ENCODE measurements at places on chromosomes 2 and 18.

GRCh38 chr18:58520969-58521368, 107.9 kb downstream of the ALPK2 start:
- DNase-seq = no peak

GRCh38 chr2:236908439-236909192, 177.1 kb upstream of the COPS8 start:
- no peak for DNase-seq

DNA sequence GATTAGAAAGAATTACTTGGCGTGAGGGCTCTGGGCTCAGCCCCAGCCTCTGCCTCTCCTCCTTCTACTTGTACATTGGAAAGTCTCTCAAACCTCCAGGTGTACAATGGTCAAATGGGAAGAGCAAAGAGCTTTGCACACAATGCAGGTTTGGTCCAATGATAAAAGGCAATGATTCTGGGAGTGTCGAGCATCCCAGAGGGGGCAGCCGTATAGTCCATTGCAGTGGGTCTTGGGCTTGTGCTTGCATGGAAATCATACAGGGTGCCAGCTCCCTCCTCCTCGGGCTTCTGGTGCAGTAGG, 98.0 kb upstream of the NCK2 start:
- DNase-seq = no peak

GRCh38 chr2:11990576-11990975, 244.1 kb downstream of the LPIN1 start:
- no peak for DNase-seq

DNA sequence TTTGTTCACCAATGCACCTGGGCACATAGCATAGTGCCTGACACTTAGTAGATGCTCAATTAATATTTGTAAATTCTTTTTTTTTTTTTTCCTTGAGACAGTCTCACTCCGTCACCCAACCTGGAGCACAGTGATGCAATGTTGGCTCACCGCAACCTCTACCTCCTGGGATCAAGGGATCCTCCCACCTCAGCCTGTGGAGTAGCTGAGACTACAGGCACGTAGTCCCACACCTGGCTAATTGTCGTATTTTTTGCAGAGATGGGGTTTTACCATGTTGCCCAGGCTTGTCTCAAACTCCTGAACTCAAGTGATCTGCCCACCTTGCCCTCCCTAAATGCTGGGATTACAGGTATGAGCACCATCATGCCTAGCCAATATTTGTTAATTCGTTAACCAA, 23.2 kb upstream of the LPIN2 start:
- no peak for DNase-seq

DNA sequence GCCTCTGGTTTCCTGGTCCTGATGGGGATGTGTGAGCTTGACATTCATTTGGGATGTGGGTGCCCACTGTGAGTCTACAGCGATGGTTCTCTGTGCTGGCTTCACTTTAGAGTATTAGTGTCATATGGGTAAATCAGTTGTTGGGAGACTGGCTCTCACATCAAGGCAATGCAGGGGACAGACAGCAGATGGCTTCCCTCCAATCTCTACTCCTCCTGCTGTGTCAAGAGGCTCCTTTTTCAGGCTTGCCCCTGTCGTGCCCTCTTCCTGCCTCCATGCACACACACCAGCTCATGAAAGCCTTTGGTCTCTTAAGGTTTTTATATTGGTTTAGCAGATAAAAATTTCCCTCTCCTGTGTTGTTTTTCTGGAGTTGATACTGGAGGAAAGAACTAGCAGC, 315.6 kb downstream of the RDH14 start:
- no peak for DNase-seq
